Stimulated activated CD8-positive, alpha-beta memory T cell treated with anti-CD3 and anti-CD28 coated beads, Interleukin-4, amount 100 ng/mL, for 1 hour (primary cell): ENCODE measurements at places on chromosomes 2 and 18.

GRCh38 chr18:49499046-49499637 is 12.1 kb upstream of the C18orf32 start:
- no peak for DNase-seq

DNA sequence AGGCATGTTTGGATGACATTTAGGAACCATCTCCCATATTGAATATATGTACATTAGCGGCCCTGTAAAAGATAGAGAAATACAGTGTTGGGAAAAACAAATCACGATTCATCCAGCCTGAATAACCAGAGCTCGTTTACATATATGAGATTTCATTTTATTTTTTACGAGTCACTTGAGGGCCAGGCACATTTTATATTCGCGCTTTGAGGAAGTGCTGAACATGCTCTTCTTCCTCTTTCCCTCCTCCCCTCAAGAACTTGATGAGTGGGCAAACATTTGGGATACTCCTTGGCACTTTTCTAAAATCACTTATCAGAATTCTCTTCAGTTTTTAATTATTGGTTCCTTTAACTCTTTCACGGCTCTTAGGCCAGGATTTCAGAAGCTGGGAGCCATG is 268.0 kb upstream of the TANK start:
- DNase-seq: no peak

GRCh38 chr18:12366379-12366778 is 10.6 kb downstream of the AFG3L2 start:
- no peak for DNase-seq

- no peak for DNase-seq
Measured at GRCh38 chr2:197086500-197086899, 160.0 kb upstream of the PGAP1 start.

GRCh38 chr18:26459340-26459739 is 89.0 kb downstream of the KCTD1 start:
- DNase-seq: no peak

- DNase-seq: no peak
Measured at GRCh38 chr2:157439824-157440186, 4.1 kb downstream of the CYTIP start.

DNA sequence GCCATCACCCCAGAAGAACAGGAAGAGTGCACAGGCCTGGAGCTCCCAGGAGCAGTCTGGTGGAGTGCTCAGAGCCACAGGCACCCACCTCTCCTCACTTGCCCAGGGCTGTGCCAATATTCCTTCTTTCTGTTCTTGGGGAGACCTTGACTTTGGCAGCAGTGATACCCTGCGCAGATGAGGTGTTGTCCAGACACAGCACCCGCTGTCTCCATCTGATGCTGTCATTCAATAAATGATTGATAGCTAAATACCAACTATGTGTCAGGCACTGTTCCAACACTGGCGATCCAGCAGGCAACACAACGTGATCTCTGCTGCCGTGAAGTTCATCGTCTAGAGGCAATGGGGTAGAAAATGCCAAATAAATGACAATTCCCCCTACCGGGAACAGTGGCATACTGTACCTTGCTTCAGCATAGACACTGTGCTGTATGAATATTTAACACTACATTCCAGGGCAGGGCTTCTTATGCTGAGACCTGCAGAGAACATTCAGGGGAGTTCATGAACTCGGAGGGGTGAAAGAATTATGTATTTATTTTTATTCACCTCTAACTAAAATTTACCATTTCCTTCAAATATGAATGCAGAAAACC is 320.5 kb upstream of the NCKAP5 start:
- no peak for DNase-seq

DNA sequence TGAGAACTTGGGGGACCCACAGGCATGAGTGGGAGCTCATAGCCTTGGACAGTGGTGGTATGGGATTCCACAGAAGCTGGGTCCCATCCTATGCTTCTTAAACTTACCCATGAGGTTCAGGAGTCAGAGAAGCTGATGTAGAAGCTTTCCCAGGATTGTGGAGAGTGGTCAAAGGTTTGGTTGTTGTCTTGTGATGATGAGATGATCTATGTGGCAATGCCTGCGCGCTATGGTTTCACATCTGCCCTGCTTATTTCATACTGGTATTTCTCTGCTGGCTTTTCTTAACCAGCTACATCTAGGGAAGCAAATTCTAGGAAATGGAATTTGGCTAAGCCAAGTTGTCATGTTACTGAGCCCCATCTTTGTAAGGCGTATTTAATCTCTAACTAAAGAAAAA is 168.6 kb downstream of the ZNF407 start:
- DNase-seq: no peak

- no peak for DNase-seq
Measured at GRCh38 chr2:186653511-186653910, 40.3 kb upstream of the FAM171B start.

DNA sequence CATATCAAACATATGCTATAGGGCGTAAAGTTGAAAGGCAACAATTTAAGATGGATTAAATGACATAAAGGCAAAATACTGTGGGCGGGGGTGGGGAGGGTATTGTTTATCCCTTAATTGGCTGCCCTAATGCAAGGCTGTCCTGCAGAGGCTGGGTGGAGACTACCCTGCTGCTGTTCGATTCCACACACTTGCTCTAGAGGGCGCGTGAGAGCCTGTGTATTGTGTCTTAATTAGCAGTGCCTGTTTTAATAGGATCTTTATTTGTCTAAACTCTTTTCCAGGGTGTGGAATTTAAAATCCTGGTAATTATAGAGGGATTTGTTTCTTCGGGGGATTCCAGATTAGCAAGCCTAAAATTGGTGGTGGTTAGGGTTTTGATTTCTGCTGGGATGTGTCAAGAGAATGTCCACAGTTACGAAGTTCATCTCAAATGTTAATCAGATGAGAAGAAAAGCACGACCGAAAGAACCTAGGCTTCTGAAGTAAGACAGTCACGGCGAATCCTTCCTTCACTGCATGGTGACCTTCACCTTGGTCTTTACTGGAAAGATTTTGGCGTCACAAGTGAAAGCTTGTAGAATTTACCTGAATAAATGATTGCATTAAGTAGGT is 103.5 kb upstream of the MAP3K20 start:
- no peak for DNase-seq

DNA sequence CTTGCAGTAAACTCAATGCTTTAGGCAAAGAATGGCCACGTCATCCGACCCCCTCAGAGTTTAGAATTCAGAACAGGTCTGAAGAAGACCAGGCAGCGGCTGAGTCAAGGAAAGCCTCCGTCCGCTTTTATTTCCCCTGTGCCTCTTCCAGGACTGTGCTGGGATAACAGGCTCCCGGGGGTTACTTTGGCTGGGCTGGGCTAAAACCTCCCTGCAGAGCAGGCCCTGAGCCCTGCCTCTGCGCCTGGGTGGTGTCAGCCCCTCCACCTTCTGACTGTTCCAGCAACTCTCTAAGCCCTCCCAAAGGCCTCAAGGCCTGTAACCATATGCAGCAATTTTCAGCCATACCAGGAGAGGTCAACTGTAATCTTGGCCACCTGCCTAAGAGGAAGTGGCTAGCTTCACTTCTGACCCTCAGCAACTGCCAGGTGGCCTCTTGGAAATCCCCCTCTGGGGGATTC is 166.5 kb downstream of the RPIA start:
- no peak for DNase-seq

DNA sequence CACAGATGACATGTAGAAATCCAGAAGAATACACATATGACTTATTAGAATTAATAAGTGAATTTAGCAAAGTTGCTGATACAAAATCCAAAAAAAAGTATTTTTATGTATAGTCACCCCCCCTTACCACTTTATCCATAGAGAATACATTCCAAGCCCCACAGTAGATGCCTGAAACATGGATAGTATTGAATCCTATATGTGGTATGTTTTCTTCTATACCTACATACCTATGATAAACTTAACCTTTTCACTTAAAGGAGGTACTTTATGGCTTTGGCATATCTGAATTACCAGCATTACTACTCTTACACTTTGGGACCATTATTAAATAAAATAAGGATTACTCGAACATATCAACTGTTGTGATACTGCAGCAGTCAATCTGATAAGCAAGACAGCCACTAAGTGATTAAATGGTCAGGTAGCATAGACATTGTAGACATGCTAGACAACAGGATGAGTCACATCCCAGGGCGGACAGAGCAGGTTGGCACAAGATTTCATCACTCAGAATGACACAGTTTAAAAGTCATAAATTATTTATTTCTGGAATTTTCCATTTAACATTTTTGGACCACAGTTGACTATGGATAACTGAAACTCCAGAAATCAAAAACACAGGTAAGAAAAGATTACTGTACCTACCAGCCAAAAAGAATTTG is 208.2 kb upstream of the CHAC2 start:
- DNase-seq: no peak

DNA sequence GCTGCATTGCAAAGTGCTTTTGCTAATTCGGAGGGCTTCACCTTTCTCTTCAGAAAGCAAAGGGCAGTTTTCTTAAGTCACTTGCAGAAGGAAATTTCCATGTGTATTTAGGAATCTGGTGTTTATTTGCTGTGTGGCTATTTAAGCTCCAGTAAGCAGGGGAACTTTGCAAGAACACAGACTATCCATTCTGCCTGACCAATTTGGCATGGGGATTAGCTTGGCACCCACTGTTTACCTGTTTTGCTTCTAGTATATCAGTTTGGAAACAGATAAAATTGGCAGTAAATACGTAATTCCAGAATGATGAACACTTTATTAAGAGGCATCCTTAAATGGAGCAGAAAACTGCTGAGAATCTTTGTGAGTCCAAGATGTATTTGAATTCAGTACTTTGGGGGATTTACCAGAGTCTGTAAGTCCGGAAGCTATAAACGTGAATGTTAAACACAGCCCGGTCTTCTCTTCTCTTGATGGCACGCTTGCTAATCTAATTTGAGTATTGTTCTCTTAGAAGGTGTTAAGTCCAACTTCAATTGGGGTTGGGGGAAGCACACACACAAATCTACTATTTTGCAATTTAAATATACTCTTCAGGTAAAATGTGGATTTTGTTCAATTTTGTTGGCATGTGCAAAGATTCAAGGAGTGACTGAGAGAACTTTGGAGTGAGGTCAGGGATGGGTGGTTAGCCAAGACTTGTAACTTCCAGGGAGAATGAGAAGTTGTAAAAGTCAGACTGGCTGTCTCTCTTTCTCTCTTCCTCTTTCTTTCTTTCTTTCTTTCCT is 650 bp downstream of the ACKR3 start:
- no peak for DNase-seq

- no peak for DNase-seq
Measured at GRCh38 chr2:237451643-237452469, 35.2 kb upstream of the MLPH start.
